ENCODE measurements at places on chromosomes 5 and 9.

GRCh38 chr5:132433141-132433540 lies 57.4 kb downstream of the IRF1 start:
- no peak for DNase-seq

GRCh38 chr9:104810421-104811339 lies 46.8 kb downstream of the NIPSNAP3B start:
- no peak for DNase-seq

- DNase-seq, result no peak
Observed at GRCh38 chr5:135159626-135160025, 125.6 kb upstream of the PITX1 start.

DNA sequence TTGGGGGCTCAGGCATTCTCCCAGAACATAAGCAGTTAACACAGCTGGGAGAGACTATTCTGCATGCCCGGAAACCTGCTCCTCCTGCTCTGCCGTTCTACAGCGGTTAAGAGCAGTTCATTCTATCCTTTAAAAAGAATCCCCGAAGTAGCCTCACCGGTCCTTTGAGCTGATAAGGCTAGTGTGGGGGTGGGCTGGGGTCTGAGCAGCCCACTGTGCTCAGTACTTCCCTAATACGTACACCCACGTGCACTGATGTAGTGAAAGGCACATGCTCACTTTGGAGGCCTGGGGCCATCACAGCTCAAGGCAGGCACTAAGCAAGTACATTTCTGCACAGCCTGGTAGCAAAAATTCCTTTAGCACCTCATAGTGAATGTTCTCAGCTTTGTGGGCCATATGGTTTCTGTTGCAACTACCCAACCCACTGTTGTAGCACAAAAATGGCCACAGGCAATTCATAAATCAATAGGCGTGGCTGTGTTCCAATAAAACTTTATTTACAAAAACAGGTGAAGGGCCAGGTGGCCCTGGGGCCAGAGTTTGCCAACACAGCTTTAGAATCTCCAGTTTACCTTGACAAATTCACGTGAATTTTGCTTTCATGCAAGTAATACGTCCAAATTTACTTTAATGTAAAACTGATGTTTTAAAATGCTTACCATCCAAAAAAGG lies 136.4 kb downstream of the ZNF354C start:
- no peak for DNase-seq

DNA sequence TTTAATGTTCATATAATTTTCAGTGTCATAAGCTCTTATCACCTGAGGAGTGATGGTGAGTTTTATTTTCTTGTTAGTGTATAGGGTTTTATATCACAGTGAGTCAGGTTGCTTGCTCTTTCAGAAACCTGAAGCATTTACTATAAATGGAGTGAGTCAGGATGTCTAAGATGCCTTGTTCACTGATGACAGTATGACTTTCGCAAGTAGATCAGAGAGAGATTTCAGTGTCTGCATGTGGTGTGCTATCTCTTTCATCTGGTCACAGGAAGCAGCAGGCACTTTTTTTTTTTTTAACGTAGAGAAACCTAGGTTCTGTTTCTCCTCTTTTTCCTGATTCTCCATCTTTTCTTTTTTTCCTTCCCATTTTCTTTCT lies 237.1 kb downstream of the DMRTA1 start:
- DNase-seq, result no peak

DNA sequence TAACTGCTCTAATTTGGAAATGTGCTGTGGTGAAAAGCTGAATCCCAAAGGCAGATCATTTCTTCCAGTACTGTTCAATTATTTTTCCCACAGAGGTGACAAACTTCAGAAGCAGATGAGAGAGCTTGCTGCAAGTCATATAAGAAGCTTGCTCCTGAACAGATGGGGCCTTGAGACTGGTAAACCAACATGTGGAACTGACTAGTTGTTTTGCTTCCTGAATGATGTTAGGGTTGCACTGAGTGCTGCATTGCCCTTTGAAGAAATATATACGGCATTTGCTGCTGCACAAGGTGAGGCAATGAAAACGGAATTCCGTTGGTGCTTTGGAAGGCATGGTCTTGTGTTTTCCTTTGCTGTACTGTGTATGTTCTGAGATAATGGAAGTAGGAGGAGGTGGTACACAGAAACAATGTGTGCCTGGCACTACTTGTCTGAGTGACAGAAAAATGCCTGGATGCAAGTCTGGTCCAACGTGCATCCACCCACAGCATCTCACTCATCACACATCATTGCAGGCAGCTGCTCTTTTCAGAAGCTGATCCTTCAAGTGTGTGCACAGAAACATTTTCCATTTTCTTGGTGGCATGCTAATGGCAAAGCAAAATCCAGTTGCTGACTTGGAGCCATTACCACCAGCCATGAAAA lies 76.9 kb downstream of the ANKH start:
- DNase-seq, result no peak

- no peak for DNase-seq
Observed at GRCh38 chr5:39698838-39699560, 274.2 kb upstream of the DAB2 start.

DNA sequence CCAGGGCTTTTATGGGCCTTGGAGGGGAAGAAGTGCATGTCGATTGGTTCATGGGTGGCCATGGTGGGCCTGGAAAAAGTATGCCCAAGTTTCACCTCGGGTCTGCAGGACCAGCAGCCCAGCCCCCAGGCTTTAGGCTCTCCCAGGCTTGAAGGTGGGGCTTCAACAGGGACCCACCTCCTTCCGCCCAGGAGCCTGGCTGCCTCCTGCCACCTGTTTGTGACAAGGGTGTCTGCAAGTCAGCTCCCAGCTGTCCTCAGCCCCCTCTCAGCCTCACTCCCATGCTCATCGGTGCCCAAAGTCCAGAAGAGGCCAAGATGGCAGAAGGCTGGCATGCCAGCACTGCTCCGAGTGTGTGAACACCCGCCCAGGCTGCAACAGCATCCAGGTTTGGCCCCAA lies 1063.2 kb upstream of the ACO1 start:
- no peak for DNase-seq

GRCh38 chr5:138649316-138649720 lies 74.1 kb upstream of the HSPA9 start:
- DNase-seq, result no peak

GRCh38 chr9:114279693-114280092 lies 43.2 kb upstream of the ORM1 start:
- DNase-seq, result no peak

DNA sequence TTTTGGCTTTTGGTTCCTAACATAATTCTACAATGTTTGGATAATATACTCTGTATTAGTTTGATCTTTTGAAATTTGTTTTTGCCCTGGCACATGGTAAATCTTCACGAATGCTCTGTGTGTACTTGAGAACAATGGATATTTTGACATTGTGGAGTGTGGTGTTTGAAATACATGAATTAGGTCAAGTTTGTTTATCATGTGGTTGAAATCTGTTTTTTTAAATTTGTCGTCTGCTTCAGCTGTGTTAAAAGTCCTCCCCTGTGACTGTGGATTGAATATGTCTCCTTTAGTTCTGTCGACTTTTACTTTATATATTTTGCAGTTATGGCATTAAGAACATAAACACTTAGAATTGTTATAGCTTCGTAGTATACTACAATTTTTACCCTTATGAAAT lies 60.3 kb downstream of the DUSP1 start:
- no peak for DNase-seq

- no peak for DNase-seq
Observed at GRCh38 chr5:140153905-140154304, 21.1 kb upstream of the CYSTM1 start.

- DNase-seq, result no peak
Observed at GRCh38 chr9:27280249-27280648, 16.7 kb downstream of the EQTN start.

GRCh38 chr5:31854181-31855133 lies 215.5 kb downstream of the PDZD2 start:
- DNase-seq, result no peak

- DNase-seq, result no peak
Observed at GRCh38 chr5:72070529-72070928, 36.7 kb upstream of the MAP1B start.

GRCh38 chr5:93406971-93407401 lies 174.0 kb downstream of the NR2F1-AS1 start:
- DNase-seq, result no peak

- no peak for DNase-seq
Observed at GRCh38 chr5:25713259-25713658, 1068.5 kb upstream of the CDH10 start.

GRCh38 chr5:38249301-38249700 lies 9.1 kb upstream of the EGFLAM start:
- no peak for DNase-seq

DNA sequence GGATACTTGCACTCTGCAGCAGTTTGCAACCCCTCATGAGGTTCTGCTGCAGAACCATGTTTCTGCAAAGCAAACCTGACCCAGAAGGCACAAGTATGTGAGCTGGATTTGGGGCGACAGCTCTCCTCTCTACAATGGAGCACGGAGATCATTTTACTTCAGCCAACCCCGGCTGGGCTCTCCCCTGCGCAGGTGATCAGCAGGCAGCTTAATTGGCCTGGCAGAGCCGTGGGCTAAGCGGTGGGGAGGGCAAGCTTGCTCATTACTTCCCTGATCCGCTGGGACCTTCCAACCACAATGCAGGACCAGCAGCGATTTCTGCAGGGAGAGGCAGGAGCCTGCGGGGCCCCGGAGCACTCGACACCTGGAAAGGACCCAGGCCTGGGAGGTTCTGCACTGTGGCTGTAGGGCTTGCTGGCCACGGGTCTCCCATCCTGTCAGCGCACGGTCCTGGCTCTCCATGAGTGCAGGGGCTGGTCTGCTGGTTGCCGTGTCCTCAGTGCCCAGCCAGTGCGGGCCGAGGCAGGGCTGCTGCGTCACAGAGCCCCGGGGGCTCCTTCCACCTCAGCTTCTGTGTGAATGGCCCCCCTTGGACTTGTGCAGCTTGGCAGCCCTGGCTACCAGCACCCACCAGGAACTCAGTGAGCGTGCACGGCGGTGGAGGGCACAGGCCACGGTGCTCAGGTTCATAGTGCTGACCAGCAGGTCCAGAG lies 51.8 kb upstream of the RAPGEF1 start:
- DNase-seq, result no peak

- DNase-seq, result no peak
Observed at GRCh38 chr5:170475294-170476000, 28.4 kb upstream of the KCNIP1 start.

All from CMK (cell line).